ENCODE measurements at places on chromosomes 1 and 21. TPM values are rescaled to one million over a fixed set of nuclear protein-coding genes. Genes with fewer than 3 reads are reported as not detected.

DNA sequence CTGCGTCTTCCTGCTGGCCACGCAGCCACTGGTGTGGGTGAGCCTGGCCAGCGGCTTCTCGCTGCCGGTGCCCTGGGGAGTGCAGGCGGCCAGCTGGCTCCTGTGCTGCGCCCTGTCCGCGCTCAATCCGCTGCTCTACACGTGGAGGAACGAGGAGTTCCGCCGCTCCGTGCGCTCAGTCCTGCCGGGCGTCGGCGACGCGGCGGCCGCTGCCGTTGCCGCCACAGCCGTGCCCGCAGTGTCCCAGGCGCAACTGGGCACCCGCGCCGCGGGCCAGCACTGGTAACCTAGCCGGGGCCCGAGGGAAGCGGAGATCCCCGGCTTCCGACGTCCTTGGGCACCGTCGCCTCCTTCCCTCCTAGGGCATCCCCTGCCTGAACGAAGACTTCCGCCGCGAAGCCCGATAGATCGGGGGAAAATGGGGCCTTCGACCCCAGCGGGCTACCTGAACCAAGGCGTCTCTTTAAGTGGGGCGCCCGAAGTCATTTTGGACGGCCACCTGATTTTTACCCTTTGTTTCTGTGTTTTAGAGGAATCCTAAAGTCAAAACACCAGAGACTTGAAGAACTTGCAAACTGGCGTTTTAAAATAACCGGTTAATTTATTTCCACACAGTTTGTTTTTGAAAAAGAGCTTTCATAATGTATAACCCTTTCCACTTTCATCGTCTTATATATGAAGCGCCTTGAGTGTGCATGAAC, 2.0 kb downstream of the GPR88 start:
- peak; percentile 39 for DNase-seq
- H3K27ac ChIP-seq, result no peak overlapping the region
- peaks cover 15% of the 10 kb centered on the region for H3K27me3 ChIP-seq

DNA sequence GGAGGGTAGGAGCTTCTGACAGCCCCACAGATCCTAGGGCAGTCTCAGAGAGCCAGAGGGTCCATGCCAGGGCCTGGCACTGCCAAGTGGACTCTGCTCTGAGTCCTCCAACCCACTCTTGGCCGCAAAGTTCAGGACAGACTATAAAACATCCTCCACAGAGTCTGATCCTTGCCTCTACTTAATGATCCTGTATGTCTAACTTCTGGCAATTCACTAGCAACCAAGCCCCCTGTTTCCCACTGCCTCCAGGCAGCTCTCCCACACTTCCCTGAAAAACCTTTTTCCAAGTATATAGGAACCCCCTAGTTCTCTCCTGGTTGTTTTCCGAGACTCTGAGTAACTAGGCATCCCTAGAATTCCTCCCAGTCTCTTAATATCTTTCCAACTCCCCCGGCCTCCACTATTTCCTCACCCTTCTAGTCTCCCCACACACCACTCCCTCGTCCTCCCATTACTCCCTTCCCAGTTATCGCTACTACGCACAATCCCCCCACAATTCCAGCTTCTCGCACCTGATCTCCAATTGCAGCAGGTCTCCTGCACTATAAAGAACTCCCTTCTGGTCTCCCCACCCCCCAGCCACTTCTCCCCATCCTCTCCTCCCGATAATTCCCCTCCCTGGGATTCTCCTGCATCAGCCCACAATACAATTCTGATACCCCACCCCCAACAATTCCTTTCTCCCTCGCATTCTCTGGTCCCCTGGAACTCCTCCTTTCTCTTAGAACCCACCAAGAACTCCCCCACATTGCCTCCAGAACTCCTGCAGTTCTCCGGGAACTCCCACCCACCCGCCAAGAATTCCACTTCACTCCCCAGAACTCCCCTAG, 574 bp downstream of the IGSF9 start:
- peaks cover 6% of the 10 kb centered on the region for H3K4me1 ChIP-seq
- no peak for DNase-seq
- H3K27ac ChIP-seq, result no peak overlapping the region
- H3K4me3 ChIP-seq, result peak overlapping the region; percentile 39
- peaks cover 25% of the 10 kb centered on the region for H3K27me3 ChIP-seq
- no peaks in the 10 kb centered on the region for H3K36me3 ChIP-seq

GRCh38 chr1:185420588-185421081, 103.6 kb upstream of the IVNS1ABP start:
- no peaks in the 10 kb centered on the region for H3K27me3 ChIP-seq
- DNase-seq, result peak; percentile 67
- no peak overlapping the region for H3K27ac ChIP-seq
- no peak overlapping the region for H3K4me3 ChIP-seq
- H3K36me3 ChIP-seq, result no peaks in the 10 kb centered on the region
- peaks cover 20% of the 10 kb centered on the region for H3K4me1 ChIP-seq

- no peaks in the 10 kb centered on the region for H3K36me3 ChIP-seq
- DNase-seq, result no peak
- peaks cover 17% of the 10 kb centered on the region for H3K27me3 ChIP-seq
- H3K27ac ChIP-seq, result no peak overlapping the region
These were observed 52.1 kb upstream of the LAPTM5 start for GRCh38 chr1:30809514-30810263.

- H3K27me3 ChIP-seq, result no peaks in the 10 kb centered on the region
- DNase-seq, result no peak
- no peaks in the 10 kb centered on the region for H3K4me1 ChIP-seq
- no peak overlapping the region for H3K4me3 ChIP-seq
- H3K27ac ChIP-seq, result no peak overlapping the region
These were observed 723.2 kb upstream of the CXADR start for GRCh38 chr21:16789636-16790035.

DNA sequence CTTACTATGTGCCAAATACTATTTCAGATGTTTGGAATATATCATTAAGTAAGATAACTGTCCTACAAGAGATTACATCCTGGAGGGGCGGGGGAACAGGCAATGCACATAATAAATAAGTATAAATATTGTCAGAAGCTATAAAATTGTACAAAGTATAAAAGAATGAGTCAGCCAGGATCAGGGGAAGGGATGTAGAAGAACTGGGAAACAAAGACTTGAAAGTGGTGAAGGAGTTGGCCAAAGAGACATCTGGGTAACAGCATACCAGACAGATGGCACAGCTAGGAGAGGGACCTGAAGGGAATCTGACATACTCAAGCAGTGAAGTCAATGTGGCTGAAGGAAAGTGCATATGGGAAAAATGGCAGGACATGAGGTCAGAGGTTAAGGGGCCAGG, 53.9 kb downstream of the CYYR1 start:
- H3K4me3 ChIP-seq, result no peak overlapping the region
- DNase-seq, result no peak
- H3K27me3 ChIP-seq, result no peaks in the 10 kb centered on the region
- no peaks in the 10 kb centered on the region for H3K36me3 ChIP-seq
- H3K4me1 ChIP-seq, result no peaks in the 10 kb centered on the region

GRCh38 chr1:1778663-1779319, 521 bp upstream of the NADK start:
- H3K36me3 ChIP-seq, result no peaks in the 10 kb centered on the region
- no peaks in the 10 kb centered on the region for H3K27me3 ChIP-seq
- peaks cover 75% of the 10 kb centered on the region for H3K4me1 ChIP-seq
- H3K4me3 ChIP-seq, result peak overlapping the region; percentile 65
- DNase-seq, result peak; percentile 78

- no peak overlapping the region for H3K27ac ChIP-seq
- H3K4me3 ChIP-seq, result no peak overlapping the region
- no peaks in the 10 kb centered on the region for H3K36me3 ChIP-seq
- no peak for DNase-seq
- peaks cover 14% of the 10 kb centered on the region for H3K4me1 ChIP-seq
These were observed 3.7 kb downstream of the SCMH1 start for GRCh38 chr1:41238311-41238988.

DNA sequence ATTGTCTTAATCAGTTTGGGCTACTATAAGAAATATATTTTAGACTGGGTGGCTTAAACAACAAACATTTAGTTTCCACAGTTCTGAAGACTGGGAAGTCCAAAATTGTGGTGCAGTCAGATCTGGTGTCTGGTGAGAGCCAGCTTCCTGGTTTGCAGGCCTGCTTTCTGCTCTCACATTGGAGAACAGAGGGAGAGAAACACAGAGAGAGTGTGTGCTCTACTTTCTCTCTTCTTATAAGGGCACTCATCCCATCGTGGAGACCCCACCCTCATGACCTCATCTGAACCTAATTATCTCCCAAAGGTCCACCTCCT, 4.1 kb downstream of the LEPR start:
- peaks cover 17% of the 10 kb centered on the region for H3K4me1 ChIP-seq
- no peak for DNase-seq
- no peak overlapping the region for H3K27ac ChIP-seq
- H3K36me3 ChIP-seq, result peaks cover 4% of the 10 kb centered on the region
- H3K27me3 ChIP-seq, result no peaks in the 10 kb centered on the region
- H3K4me3 ChIP-seq, result no peak overlapping the region

GRCh38 chr1:12414444-12415018, 184.7 kb downstream of the VPS13D start:
- DNase-seq, result no peak
- peaks cover 8% of the 10 kb centered on the region for H3K36me3 ChIP-seq
- H3K4me3 ChIP-seq, result no peak overlapping the region
- no peaks in the 10 kb centered on the region for H3K27me3 ChIP-seq
- peaks cover 8% of the 10 kb centered on the region for H3K4me1 ChIP-seq

GRCh38 chr21:40752125-40752524, 94.8 kb downstream of the DSCAM start:
- H3K4me1 ChIP-seq, result no peaks in the 10 kb centered on the region
- H3K27ac ChIP-seq, result no peak overlapping the region

DNA sequence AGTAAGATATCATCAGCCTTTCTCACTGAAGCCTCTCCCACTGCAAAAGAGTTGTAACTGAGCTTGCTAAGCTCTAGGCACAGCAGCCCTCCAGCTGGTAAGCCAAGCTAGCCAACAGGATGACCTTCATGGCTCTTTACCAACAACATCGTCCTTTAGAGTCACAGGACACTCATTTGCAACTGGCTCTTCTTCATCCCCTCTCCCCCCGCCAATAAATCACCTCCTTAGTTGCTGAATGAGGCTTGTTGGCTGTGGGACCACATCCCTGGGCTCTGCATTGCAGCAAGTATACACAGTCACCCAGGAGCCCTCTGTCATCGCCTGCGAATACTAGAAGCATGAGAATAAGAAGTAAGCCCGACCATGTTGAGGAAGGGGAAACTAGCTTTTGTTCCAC, 16.0 kb upstream of the ZNF697 start:
- H3K4me1 ChIP-seq, result no peaks in the 10 kb centered on the region
- no peak overlapping the region for H3K27ac ChIP-seq
- H3K36me3 ChIP-seq, result no peaks in the 10 kb centered on the region
- no peak overlapping the region for H3K4me3 ChIP-seq
- H3K27me3 ChIP-seq, result peaks cover 5% of the 10 kb centered on the region

DNA sequence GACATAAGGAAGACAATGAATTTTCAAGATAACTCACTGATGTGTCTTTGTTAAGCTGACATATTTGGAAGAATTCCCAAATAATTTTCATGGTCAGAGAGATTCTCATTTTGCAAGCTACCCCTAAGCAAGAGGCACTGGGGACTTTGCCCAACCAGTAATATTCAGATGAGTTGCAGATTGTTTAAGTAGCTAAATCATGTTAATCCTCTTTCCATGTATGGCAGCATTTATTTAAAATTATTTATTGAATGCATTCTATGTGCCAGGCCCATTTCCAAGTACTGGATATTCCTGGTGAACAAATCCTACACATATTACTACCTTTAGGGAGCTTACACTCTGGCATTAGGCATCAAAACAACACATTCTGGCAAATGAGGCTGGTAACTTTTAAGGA, 56.5 kb upstream of the BACH1 start:
- H3K4me1 ChIP-seq, result no peaks in the 10 kb centered on the region
- H3K36me3 ChIP-seq, result no peaks in the 10 kb centered on the region
- no peaks in the 10 kb centered on the region for H3K27me3 ChIP-seq
- no peak overlapping the region for H3K4me3 ChIP-seq
- DNase-seq, result no peak

DNA sequence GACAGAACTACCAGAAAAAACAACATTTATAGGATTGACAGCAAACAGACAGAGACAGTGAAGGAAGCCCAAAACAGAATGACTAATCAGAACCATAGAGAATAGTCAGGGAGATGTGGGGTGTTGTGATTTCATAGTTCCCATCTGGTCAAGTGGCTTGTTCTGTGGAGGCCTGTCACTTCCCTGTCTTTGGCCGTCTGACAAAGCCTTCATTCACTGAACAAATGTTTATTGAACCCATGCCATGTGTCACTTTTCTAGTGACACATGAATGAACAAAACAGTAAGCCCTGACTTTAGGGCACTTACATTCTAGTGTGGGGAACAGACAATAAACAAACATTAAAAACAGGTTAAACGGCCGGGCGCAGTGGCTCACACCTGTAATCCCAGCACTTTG, 3.2 kb upstream of the SRRM1 start:
- H3K27ac ChIP-seq, result no peak overlapping the region
- H3K36me3 ChIP-seq, result peaks cover under 1% of the 10 kb centered on the region
- DNase-seq, result no peak

GRCh38 chr1:183022202-183023145, 746 bp upstream of the LAMC1 start:
- H3K36me3 ChIP-seq, result no peaks in the 10 kb centered on the region
- DNase-seq, result no peak
- no peak overlapping the region for H3K4me3 ChIP-seq

GRCh38 chr1:60745484-60745883, 336.9 kb upstream of the NFIA start:
- H3K27ac ChIP-seq, result no peak overlapping the region
- DNase-seq, result no peak
- no peak overlapping the region for H3K4me3 ChIP-seq
- H3K36me3 ChIP-seq, result no peaks in the 10 kb centered on the region

- H3K4me3 ChIP-seq, result no peak overlapping the region
- H3K27me3 ChIP-seq, result no peaks in the 10 kb centered on the region
- no peak overlapping the region for H3K27ac ChIP-seq
- no peaks in the 10 kb centered on the region for H3K4me1 ChIP-seq
These were observed 463.7 kb downstream of the KCNT2 start for GRCh38 chr1:196144588-196144987.

DNA sequence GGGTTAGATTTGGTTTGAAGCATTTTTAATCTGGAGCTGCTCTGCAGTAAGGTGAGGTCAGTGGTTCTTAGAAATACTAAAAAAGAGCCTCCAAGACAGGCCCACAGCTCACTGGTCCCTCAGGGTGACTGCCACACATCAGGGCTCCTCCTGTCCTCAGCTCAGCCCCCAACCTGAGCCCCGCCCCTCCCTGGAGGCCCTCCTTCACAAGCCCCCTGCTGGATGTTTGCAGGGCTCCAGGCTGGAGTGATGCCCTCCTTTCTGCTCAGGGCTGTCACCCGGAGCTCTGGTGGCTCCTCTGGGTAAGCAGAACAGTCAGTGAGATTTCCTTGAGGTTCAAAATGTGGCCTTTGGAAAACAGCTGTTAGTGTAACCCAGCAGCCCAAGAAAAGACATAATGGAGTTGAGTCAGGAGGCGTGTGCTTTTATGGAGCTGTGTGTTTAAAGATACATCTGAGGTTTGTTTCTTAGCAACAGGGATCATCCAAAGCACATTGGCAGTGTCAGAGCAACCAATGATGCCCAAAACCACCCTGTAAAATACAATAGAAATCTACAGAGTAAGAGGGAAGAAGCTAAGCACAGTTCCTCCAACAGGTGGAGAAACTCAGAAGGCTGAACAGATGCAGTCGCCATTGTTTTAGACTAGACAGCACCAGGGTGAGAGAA, 21.4 kb downstream of the STUM start:
- no peaks in the 10 kb centered on the region for H3K27me3 ChIP-seq
- H3K36me3 ChIP-seq, result no peaks in the 10 kb centered on the region
- no peak overlapping the region for H3K27ac ChIP-seq

GRCh38 chr1:176193023-176193422, 14.1 kb downstream of the COP1 start:
- no peak overlapping the region for H3K27ac ChIP-seq
- H3K4me3 ChIP-seq, result no peak overlapping the region
- no peaks in the 10 kb centered on the region for H3K27me3 ChIP-seq
- H3K4me1 ChIP-seq, result peaks cover 20% of the 10 kb centered on the region
- DNase-seq, result no peak

Gene MFSD2A
- 23.8 TPM for total RNA-seq

Gene CHI3L1
- total RNA-seq, result not detected

Gene AMY1B
- total RNA-seq, result not detected

Gene AVPR1B
- not detected for total RNA-seq

Gene PADI4
- total RNA-seq, result 0.27 TPM

Gene SLC2A5
- total RNA-seq, result not detected

All from CD8-positive, alpha-beta memory T cell (primary cell).